ENCODE measurements at places on chromosomes 1 and 21. TPM values are rescaled to one million over a fixed set of nuclear protein-coding genes. Genes with fewer than 3 reads are reported as not detected.

GRCh38 chr1:17081439-17081838 is 27.6 kb upstream of the SDHB start:
- H3K27ac ChIP-seq = no peak overlapping the region
- H3K4me3 ChIP-seq = no peak overlapping the region
- no peak for DNase-seq
- no peaks in the 10 kb centered on the region for H3K36me3 ChIP-seq
- H3K27me3 ChIP-seq = peaks cover 1% of the 10 kb centered on the region

DNA sequence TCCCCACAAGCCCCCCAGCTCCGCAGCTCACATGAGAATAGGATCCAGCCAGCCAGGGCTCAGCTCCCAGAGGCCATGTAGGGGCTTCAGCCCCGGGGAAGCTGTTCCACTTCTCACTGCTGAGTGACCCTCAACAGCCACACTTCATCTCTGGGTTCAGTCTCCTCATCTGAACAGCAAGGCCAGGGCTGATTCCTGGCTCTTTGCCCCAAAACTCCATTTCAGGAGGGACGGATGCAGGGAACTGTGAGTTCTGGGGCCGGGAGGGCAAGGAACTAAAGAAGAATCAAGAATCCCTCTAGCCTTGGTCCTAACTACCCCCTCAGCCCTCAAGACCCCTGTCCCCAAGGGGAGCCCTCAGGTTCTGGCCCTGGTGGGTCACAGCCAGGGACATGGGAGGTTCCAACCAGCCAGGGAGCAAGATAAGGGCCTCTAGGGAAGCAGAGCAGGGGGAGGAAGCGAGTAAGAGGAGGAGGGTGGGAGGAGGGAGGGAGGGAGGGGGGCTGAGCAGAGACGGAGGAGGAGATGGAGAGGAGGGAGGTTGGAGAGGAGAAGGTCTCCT is 13.1 kb downstream of the SDC3 start:
- peaks cover 25% of the 10 kb centered on the region for H3K4me1 ChIP-seq
- H3K4me3 ChIP-seq = no peak overlapping the region
- H3K36me3 ChIP-seq = no peaks in the 10 kb centered on the region

Gene ANXA9
- total RNA-seq = 23.9 TPM

- H3K27me3 ChIP-seq = no peaks in the 10 kb centered on the region
- H3K36me3 ChIP-seq = no peaks in the 10 kb centered on the region
- H3K4me1 ChIP-seq = no peaks in the 10 kb centered on the region
- H3K27ac ChIP-seq = no peak overlapping the region
These were observed 9.5 kb downstream of the CFH start for GRCh38 chr1:196661345-196661744.

GRCh38 chr21:25862596-25862995 is 127.8 kb downstream of the GABPA start:
- H3K27me3 ChIP-seq = no peaks in the 10 kb centered on the region
- H3K4me1 ChIP-seq = no peaks in the 10 kb centered on the region
- peak; percentile 12 for DNase-seq
- no peak overlapping the region for H3K4me3 ChIP-seq

Gene FCRL5
- not detected for total RNA-seq

GRCh38 chr1:8816831-8817411 is 519 bp downstream of the RERE start:
- peak overlapping the region; percentile 88 for H3K27ac ChIP-seq
- no peaks in the 10 kb centered on the region for H3K27me3 ChIP-seq
- DNase-seq = no peak
- H3K36me3 ChIP-seq = no peaks in the 10 kb centered on the region

- no peak for DNase-seq
- no peak overlapping the region for H3K4me3 ChIP-seq
- H3K36me3 ChIP-seq = no peaks in the 10 kb centered on the region
- no peak overlapping the region for H3K27ac ChIP-seq
- no peaks in the 10 kb centered on the region for H3K4me1 ChIP-seq
- H3K27me3 ChIP-seq = no peaks in the 10 kb centered on the region
These were observed 45.7 kb downstream of the ALG14 start for GRCh38 chr1:95027046-95027445.

Gene CAPN8
- total RNA-seq = 0.20 TPM

Gene RAB25
- total RNA-seq = 0.20 TPM
